NK-92 treated with Interleukin-12 subunit alpha and Interleukin-12 subunit beta, amount 100 ng/mL, for 24 hours (cell line): ENCODE measurements at places on chromosomes 4 and X.

DNA sequence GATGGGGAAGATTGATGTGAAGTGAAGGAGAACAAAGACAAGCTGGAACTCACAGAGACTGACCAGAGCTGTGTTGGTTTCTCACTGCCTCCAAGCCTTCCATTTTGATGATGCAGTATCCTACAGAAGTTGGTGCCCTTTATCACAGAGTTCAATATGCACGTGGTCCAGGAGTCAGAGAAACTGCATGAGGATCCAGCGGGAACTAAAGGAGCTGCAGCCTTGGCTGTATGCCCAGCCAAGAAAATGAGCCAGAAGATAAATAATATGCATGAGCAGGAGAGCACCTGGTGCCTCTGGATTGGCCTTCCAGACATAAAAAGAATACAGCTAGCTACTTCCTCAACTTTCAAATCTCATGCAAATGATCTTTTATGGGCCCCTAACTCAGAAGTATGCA, 44.3 kb upstream of the DCLK2 start:
- no peak for DNase-seq

GRCh38 chr4:55795341-55795740, 24.2 kb upstream of the EXOC1L start:
- no peak for DNase-seq

DNA sequence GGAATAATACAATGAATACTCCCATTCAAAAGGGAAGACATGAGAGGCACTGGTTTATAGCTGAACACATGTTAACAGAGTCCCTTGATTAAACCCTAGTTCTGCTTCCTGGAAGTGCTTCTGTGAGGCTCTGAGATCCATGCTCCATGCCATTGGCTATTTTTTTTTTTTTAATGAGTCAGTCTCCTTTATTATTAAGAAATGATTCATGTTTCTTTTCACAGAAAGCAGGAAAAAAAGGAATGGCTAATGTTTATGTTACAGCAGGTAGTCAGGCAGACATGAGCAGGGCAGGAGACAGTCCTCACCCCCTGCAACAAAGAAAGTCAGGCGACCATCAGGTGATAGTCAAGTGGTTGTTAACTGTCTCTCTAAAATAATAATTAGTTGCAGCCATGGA, 598.7 kb downstream of the EPHA5 start:
- no peak for DNase-seq

DNA sequence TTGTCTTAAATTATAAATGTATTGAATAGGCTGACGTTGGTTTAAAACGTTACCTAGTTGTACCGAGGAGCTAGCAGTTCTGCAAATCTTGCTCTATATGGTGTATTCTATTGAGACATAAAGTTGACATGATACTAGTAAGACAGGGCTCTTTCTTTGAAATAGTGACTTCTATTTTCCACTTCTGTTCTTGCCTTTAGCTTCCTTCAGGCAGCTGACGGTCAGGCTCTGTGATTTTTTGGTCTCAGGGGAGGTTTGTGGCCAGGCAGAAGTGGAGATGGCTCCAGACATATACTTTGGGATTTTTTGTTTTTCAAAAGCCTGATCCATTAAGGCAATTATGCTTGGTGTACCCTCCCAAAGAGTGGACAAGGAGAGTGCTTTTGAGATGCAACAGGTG, 95.2 kb downstream of the SLC34A2 start:
- DNase-seq = no peak

DNA sequence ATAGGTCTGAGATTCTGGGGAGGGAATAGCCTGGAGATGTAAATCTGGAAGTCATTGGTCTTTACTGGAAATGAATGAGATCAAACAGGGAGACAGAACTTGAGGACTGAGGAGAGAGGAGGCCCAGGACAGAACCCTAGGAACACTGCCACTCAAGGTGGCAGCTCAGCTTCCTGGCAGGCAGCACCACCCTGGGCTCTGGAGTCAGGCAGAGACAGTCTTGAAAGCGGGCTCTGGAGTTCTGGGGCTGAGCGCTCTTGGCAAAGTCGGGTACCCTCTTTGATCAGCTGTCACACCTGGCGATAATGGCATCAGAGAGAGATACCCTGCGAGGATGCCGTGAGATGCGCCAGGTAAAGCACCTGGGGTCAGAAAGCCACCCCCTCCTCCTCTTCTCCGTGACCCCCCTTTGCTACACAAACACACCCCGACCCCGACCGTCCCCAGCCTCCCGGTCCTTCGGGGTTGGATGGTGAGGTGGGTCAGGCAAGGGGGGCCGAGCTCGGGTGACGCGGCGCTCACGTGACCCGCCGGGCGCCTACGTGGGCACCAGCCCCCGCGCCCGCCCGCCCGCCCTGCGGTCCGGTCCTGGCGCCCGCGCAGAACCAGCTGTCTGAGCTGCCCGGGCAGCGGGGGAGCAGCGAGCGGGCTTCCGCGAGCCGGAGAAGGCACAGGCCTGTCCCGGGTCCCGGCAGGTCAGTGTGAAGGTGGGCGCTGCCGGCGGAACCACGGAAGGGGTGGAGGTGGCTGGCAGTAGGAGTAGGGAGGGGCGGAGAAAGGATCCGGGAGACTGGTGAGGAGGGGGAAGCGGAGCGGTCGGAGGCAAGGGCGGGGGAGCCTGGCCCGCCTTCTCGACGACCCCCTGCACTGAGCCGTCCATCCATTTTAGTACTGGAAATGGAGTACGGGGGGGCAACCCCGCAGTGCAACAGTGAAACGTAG, at the start of gene TCEAL3:
Gene TCEAL3 (plus strand): TSS at position 600 of the 942 bp plus-strand sequence. CDS start 1,102 bp downstream, outside the sequence.
- no peak for DNase-seq

DNA sequence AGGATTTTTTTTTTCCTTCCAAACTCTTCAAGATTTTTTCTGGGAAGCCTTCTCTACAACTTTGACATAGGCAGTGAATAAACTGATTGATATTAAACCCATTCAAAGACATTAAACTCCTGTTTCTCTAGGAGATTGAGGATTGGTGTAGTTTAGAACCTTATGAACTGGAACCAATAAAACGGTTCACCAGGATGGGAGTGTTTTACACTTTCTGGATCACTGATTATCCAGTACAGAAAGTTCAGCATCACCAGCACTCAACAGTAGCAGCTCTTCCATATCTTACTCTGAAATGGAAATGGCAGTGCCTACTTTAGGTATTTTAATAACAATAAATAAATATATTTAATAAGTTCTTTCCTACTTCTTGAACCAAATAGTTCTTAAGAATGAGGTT, 76.7 kb downstream of the BMPR1B start:
- no peak for DNase-seq

GRCh38 chrX:21656587-21657317, 1.4 kb downstream of the KLHL34 start:
- no peak for DNase-seq

- no peak for DNase-seq
Measured at GRCh38 chrX:2523911-2524310, 23.1 kb upstream of the DHRSX start.

DNA sequence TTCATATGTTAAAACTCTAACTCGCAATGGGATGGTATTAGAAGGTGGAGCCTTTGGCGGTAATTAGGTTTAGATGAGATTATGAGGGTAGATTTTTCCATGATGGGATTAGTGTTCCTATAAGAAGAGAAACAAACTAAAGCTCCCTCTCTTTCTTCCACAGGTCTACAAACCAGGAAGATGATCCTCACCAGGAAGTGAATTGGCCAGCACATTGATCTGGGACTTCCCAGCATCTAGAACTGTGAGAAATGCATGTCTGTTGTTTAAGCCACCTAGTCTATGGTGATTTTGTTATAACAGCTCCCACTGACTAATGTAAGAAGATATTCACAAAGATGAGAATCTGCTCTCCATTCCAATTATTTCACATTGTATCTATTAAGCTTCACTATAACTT, 2266.9 kb downstream of the PCDH7 start:
- no peak for DNase-seq

DNA sequence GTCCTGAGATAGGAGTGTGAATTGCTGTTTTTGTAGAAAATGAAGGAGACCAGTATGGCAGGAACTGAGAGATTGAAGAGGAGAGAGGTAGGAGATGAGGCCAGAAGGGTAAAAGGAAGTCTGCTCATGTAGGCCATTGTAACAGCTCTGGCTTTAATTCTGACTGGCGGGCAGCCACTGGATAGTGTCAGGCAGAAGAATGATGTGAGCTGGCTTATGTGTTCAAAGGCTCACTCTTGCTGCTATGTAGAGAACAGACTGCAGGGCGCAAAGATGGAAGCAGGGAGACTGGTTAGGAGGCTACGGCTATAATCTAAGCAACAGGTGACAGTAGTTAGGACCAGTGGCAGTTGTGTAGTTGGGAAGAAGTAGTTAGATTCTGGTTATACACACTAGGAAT, 160.2 kb upstream of the FGF13 start:
- no peak for DNase-seq

DNA sequence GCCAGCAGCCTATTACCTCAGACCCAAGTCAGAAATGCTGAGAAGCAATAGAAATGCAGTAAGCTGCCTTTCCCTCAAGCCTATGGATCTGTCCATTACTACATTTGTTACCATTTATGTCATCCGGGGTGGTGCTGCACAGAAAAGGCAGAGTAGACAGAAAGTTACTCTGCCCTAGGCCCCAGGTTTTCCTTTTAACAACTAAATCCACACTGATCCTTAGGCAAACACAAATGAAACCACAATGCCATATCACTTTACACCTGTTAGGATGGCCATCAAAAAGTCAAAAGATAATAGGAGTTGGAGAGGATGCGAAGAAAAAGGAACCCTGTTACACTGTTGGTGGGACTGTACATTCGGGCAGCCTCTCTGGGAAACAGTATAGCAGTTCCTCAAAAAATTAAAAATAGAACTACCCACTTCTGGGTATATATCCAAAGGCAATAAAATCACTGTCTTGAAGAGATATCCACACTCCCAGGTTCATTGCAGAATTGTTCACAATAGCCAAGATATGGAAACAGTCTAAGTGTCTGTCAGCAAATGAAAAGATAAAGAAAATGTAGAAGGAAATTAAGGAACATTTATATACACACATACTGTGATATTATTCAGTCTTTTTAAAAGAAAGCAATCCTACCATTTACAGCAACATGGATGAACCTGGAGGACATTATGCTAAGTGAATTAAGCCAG, 186.3 kb downstream of the NWD2 start:
- DNase-seq = no peak
